ENCODE measurements at places on chromosomes 3 and 15.
A peak's percentile ranks its signal among the peaks of the same experiment; 100 is the strongest.

DNA sequence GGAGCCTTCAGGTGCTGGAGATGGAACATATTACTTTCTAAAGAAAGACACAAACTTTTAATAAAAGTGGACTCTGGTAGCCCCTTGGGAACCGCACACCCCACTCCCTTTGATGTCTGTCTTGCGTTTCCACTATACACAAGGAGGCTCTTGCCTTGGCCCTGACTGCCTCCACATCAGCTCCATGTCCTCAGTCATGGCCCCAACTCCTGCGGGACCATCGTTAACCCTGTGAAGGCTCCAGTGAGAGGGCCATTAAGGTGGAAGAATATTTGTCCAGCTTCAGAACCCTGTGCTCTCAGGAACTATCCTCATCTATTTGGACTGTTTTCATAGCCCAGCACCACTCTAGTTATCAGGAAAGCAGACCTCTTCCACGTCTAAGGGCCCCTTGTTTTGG is 16.1 kb upstream of the BFSP2 start:
- no peak for DNase-seq

- no peak for DNase-seq
These were observed 6.5 kb upstream of the CLDN16 start for GRCh38 chr3:190381441-190381840.

DNA sequence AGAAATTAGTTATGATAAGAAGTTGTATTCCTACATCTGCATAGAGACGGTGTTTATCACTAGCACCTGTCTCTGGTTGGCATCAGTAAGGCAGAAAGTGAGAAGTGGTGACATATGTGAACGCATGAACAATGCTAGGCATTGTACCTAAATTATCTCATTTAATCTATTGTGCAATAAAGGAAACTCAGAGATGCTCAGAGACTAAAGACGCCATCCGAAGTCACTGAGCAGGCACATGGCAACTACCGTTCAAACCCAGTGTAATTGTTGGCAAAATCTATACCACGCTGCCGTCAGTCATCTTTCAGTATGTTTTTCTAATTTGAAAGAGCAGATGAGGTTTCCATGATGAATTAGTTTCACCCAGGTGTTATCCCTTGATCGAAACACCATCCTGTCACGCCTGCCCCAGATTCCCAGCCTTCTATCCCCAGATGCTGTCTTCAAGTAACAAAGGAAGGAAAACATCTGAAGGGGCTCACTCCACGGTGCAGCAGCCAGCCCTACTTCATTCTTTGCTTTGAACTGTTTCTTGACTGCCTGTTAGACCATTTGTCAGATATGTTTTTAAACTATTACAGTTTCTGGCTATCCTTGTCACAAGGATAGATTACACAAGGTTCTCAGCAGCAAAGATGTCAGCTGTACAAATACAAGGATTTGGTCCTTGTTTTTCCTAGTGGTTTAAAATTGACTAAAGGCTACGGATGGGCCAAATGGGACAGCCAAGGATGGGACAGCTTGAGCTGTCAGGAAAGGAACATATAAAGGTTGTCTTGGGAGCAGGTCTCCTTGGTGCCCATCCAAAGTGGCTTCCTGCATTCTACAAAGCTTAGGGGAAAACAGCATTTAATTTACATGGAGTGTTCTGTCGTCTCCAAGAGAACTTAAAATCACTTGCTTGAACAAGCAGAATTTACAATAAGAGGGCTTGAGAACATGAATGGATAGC is 99.1 kb downstream of the TMEM108 start:
- DNase-seq, result no peak

- no peak for DNase-seq
These were observed 261.6 kb upstream of the LYSMD4 start for GRCh38 chr15:99994849-99995248.

GRCh38 chr3:157347577-157348303 is 88.9 kb upstream of the PTX3 start:
- DNase-seq, result no peak

DNA sequence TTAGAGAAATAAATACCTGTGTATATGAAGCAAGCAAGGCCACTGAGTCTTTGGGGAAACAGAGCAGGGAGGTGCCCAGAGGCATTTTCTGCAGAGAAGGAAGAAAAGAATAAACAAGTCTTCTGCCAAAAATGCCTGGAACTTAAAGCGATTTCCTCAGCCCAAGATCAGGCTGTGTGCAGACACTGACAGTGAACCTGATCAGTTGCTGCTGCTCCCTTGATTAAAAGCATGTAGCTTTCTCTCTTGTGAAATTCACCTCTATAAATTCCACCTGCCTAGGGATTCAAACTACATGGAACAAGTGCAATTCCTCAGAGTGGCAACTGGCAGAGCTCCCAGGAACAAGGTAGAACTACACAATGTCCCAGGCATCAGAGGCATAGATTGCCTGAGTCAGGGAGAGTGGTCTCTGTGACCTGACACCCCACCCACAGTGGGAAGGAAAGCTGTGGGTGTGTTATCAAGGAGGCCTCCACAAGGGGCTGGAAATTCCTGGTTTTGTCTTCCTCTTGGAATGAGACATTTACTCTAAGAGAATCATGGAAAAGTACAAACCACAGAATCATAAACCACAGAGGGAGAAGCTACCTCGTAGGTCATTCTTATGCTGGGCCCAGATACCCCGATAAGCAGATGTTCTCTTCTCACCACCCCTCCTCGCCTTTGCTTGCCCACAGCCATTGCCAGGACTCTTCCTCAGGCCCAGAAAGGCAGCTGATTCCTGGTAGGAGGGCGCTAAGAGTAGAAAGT is 1.8 kb upstream of the ZBTB38 start:
- DNase-seq, result no peak

GRCh38 chr15:51739061-51739712 is 1.7 kb upstream of the LYSMD2 start:
- DNase-seq, result no peak

GRCh38 chr3:45216021-45216609 is 10.0 kb downstream of the TMEM158 start:
- DNase-seq, result no peak

DNA sequence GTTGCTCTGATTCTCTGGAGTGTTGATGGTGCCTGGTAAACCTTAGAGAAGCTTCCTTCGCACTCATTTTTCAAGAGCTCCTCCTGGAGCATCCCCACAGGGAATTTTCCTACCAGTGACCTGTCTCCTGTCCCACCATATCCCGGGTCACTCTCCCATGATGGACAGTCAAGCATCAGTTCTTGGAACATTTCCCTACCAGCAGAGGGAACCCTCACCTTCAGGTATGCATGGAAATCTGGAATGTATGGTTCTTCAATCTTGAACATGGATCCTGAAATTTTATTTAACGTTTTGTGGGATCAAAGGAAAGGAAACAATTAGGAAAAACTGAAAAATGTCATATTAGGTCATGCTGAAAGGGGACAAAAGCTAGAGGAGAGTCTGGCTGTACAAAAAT is 153.8 kb downstream of the SPATA16 start:
- DNase-seq, result no peak

DNA sequence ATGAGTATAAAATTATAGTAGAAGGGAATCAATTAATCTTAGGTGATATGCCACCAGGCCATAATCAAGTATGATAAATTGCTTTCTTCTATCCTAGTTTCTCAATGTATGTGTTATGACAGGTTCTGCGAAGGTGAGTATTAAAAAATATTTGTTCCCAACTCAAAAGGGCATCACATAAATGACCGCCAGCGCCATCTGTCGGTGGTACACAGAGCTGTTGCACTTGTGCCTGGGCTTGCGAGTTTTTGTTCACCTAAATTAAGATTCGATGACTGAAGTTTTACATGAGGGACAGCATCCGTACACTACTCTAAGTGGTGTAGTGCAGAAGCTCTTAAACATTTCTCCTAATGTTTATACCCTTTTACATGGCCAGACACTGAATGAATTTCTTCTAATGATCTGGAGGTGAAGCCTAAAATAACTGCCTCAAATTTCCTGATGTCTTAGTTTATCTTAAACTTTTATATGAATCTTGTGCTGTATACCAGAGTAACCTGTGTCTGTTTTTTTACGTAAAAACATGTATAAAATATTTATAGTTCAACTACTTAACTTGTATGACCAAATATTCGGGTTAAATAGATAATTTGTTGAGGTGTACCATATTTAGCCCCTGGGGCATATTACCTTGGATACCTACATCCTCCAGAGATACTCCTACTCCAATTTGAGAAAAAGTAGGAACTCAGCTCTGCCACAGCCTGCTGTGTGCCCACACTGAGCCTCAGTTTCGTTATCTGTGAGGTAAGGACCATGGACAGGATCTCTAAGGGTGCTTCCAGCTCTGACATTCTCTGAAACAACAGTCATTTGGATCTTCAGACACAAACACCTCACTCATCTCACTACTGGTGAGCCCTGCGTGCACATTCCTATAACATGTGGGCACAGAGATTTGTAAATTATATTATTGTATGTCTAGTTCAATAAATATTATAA is 365.6 kb downstream of the MAGI1 start:
- DNase-seq, result no peak

GRCh38 chr3:60609446-60609845 is 641.8 kb downstream of the FHIT start:
- no peak for DNase-seq

- DNase-seq, result no peak
These were observed 165.7 kb downstream of the GAP43 start for GRCh38 chr3:115788921-115789470.

GRCh38 chr15:43169888-43170287 is 15.3 kb upstream of the CCNDBP1 start:
- DNase-seq, result no peak

- DNase-seq, result peak; percentile 42
These were observed 37.6 kb upstream of the WDR49 start for GRCh38 chr3:167691366-167691765.

- DNase-seq, result no peak
These were observed 44.0 kb downstream of the TM2D3 start for GRCh38 chr15:101608201-101608600.

DNA sequence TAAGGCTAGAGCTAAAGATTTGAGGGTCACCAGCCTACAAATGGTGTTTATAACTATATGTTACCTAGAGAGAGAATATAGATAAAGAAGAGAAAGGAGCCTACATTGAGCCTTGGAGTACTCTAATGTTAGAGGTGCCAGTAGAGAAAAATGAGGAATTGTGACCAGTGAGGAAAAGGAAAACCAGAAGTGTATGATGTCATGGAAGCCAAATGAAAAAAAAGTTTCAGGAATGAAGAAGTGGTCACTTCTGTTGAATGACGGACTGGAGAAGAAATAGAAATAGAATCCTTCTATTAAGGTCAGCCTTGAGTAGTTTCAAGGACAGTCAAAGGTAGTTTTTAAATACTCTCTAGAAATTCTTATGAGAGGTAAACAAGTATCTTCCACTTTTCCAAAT is 51.2 kb upstream of the MLF1 start:
- DNase-seq, result no peak

GRCh38 chr3:143040261-143040879 is 39.0 kb downstream of the U2SURP start:
- DNase-seq, result peak; percentile 40

- no peak for DNase-seq
These were observed 41.8 kb downstream of the RAB6B start for GRCh38 chr3:133853925-133854227.

DNA sequence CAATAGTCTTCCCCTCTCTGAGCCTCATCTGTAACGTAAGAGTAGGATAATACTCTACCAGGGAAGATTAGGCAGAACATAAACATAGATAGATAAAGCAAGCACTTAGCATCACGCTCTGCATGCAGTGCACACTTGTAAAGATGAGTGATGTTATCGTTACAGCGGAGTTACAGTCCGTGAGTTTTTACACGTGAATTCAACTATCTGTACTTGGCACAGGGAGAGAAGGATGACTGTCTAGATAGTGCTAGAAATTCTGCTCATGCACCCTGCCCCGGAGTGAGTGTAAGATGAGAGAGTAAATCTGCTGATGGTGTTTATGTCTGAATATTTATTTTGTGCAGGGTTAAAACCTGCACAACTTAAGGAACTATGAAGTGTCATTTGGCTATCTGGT is 35.8 kb downstream of the HAPLN3 start:
- DNase-seq, result no peak

GRCh38 chr3:122169911-122170310 is 13.6 kb upstream of the CASR start:
- no peak for DNase-seq

GRCh38 chr3:61926923-61927322 is 365.6 kb downstream of the PTPRG start:
- no peak for DNase-seq

DNA sequence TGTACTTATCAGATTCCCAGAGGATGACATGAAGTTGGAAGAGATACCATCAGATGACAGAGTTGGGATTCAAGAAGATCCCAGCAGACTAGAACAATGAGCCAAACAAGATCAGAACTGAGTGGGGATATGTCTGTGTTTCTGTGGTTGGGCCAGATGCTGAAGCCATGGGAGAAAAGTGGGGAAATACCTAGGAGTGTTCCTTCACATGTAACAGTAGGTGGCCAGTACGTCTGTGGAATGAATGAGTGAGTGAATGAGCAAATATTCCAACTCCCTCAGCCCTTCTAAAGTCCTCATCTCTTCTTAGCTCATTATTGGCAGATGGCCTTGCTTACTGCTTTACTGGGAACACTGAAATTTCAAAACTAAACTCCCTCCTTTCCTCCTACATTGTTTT is 32.2 kb upstream of the GREM1 start:
- DNase-seq, result no peak

GRCh38 chr3:70108072-70108471 is 108.5 kb downstream of the SAMMSON start:
- DNase-seq, result peak; percentile 11

GRCh38 chr15:64523240-64523639 is 62.9 kb downstream of the ZNF609 start:
- DNase-seq, result no peak

GRCh38 chr3:54053211-54053610 is 69.1 kb upstream of the CACNA2D3 start:
- no peak for DNase-seq

DNA sequence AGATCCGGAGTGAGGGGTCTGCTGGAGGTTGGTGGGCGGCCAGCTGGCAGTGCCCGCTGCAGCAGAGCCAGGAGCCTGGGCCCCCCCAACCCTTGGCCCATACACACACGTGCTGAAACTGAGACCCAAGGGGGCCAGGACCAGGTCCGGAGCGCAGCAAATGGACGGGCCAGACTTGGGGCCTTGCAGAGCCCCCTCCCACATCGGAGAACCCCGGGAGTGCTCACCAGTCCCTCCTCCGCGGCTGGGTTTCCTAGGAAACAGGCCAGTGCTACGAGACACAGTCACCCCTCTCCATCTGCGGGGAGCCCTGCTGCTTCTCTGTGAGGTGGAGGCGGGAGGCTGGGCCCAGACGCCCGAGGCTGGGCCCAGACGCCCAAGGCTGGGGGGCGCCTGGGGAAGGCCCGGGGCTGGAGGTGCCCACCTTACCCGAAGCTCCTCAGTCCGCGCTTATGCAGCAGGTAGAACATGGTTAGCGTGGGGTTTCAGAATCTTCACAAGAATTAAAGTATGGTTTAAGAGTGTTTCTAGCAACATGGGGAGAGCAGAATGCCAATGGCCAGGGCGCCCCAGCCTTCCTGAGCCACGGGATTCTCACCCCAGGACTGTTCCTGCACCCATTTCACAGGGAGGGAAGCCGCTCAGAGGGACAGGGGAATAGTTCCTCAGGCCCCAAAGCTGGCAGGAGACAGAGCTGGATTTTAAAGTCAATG is 135.0 kb upstream of the PRR20G start:
- DNase-seq, result no peak

Data from CD4-positive, CD25-positive, alpha-beta regulatory T cell (primary cell).